ENCODE measurements at places on chromosomes 16 and 17.

- no peak for DNase-seq
Observed at GRCh38 chr17:28045304-28045703, 2.8 kb downstream of the NLK start.

DNA sequence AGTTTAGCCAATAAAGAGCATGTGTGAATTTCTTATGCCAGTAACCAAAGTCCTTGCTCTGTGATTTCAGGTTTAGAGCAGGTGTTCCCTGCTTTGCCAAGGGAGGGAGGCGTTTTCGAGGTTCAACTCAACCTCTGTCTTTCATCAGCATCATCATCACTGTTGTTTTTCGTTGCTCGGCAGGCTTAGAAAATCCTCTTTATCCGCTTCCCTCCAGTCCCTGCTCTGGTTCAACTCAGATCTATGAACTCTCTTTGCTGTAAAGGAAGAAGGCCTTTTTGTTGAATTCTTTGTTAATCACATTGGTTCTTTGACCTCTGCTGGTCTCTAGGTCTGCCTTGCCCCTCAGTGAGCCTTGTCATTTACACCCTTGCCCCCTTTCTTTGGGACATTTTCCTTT is 243.9 kb upstream of the RBFOX1 start:
- no peak for DNase-seq

- DNase-seq = no peak
Observed at GRCh38 chr16:3075523-3075915, 10.1 kb downstream of the IL32 start.

DNA sequence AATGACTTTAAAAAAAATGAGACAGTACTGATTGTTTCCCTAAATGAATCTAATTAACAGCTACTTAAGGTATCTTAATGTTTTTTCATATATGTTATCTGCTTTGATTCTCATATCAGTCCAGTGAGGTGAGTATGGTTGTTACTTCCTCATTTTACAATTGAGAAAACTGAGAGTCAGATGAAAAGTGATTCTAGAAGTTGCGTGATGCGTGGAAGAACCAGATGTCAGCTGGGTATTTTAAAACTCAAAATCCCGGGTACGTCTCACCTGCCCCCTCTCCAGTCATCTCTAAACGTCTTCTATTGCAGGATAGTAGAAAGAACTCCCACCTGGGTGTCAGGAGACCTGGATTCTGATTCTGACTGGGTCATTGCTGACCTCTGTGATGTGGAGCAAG is 89.2 kb downstream of the MAP2K6 start:
- DNase-seq = no peak

GRCh38 chr16:19105131-19105530 is 8.6 kb upstream of the ITPRIPL2 start:
- DNase-seq = no peak

- DNase-seq = no peak
Observed at GRCh38 chr17:48244814-48245213, 137.2 kb downstream of the SNX11 start.

GRCh38 chr17:3914312-3914670 is 2.0 kb downstream of the P2RX1 start:
- DNase-seq = no peak

DNA sequence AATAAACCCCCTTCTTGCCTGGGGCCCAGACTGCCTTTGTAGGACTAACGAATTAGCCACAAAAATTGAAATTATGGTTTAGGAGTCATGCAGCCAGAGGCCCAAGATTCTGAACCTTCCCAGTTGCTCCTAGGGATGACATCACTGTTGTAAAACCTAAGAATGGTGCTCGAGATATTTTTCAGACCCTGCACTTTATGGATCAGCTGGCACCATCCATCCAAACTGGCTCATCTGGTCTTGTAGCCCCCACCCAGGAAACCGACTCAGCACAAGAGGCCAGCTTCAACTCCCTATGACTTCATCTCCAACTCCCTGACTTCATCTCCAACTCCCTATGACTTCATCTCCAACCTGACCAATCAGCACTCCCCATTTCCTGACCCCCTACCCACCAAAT is 10.9 kb upstream of the EVPL start:
- no peak for DNase-seq

DNA sequence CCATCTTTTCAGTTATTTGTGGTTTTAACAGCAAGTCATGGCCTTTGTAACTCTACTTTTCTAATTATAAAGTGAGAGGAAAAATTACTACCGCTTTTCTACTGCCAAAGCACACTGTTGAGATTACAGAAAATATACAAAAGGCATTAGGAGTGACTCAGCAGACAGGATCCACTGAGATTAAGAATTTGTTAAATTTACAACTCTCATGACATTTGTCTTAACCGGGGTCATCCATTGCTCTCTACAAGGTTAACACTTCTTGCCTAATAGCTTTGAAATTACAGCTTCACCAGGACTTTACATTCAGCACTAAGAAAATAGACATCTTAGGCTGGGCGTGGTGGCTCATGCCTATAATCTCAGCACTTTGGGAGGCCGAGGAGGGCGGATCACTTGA is 93.4 kb downstream of the SSH2 start:
- DNase-seq = no peak

DNA sequence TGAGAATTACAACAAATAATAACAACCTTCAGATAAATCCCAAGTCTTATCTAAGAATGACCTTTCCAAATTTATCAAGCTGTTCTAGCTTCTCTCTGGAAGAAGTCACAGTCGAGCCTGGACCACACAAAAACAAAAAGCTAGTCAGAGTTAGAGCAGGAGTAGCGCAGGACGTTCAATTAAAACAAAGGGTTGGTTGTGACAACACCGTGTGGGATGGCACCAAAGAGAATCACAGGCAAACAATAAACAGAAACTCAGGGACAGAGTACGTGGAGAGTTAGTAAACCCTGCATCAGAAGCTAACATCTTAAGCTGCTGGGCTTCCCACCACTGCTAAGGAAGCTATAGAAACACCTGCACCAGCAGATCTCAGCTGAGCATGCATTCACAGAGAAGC is 23.8 kb downstream of the ARHGAP17 start:
- no peak for DNase-seq

DNA sequence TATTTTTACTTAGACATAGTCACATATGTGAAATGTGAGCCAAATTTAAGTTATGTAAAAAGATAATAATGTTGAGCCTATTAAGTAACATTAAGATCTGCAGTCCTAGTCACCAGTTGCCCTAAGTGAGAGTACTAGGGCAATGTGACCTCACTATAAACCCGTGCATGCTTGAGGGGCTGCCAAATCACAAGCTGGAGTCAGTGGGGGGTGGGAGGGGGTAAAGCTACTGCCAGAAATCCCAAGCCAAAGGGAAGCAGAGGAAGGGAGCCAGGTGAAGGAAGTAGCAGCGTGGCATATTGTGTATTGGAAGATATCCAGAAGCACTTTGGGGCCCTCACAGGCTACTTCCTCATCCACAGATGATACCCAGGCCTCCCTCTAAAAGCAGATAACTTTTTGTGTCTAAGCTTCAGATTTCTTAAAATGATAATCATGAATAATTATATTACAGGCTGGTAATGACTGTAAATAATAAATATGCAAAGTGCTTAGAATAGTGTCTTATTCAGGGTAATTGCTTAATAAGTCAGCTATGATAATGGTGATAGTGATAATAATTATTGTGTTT is 134.1 kb downstream of the CA10 start:
- DNase-seq = no peak

DNA sequence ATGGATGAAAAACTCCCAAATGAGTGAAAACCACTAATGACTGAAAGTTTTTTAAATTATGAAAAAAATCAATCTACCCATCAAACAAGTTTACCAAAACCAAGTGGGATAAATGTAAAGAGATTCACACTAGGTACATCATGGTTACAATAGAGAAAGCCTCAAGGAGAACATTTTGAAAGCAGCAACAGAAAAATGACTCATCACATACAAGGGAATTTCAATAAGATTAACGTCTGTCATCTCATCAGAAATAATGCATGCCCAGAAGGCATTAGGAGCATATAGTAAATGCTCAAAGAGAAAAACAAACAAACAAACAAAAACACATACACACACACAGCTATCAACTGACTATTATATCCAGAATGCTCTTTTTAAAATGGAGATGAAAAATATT is 261.8 kb upstream of the KIF2B start:
- DNase-seq = no peak

DNA sequence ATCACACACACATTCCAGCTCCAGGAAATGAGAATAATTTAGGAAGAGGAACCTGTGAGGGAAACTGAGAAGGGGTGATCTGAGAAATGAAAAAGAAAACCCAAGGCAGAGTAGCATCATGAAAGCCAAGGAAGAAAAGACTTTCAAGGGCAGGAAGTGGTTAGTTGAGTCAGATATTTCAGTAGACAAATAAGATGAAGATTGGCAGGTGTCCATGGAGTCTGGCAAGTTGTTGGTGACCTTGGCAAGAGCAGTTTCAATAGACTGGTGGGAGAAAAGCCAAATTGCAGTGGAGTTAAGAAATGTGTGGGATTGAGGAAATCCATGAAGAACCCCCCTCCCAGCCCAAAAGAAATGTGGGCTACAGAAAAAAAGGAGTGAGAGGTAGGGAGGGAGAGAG is 10.7 kb downstream of the GNAO1 start:
- DNase-seq = no peak

- no peak for DNase-seq
Observed at GRCh38 chr17:69609473-69610305, 195.2 kb downstream of the MAP2K6 start.

Measured in SIG-M5 (cell line).